Stimulated activated CD4-positive, alpha-beta T cell treated with anti-CD3 and anti-CD28 coated beads, Interleukin-1b, Interleukin-23, amount 100 ng/mL, for 24 hours (primary cell): ENCODE measurements at places on chromosomes 7 and 10.

DNA sequence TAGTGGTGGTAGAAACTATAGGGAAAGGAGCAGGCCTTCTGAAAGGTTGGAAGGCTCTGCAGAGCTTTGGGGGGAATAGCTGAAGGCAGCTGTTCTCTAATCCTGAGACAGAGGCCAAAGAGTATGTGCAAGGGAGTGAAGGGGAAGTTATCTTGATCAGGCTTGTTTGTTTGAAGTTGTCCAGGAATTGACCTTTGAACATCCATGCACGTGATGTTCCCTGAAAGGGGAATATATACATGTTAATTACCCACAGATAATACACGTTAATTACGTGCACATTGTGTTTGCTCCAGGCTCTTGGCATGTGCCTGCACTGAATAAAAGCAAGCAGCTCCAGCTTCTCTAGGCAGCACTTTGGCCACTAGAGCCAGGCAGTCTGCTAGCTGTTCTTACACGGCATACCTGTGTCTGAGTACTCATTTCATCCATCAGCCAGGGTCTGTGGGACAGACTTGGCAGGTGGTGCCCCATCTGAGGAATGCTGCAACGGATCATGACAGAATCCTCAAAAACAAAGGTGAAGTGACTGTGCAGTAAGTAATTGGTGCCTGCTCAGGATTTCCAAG, 18.0 kb upstream of the STARD3NL start:
- DNase-seq = no peak

- no peak for DNase-seq
These were observed 35.2 kb upstream of the RET start for GRCh38 chr10:43041422-43042342.

DNA sequence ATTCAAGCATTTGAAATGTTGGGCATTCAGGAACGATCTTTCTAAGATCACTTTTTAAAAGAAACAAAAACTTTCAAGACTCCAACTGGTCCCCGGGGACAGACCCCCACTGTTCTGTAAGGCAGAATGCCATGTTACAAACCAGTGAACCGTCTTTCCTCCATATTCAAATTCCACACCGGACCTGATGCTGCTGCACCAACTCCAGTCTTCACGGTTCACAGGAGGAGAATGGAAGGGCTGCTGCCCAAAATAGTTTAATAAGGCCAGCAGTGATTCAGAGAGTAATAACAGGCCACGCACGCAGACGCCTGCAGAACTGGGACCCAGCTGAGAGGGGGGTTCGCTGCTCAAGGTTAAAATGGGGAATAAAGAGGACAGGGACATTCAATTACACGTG, 47.2 kb downstream of the OSBPL3 start:
- no peak for DNase-seq

DNA sequence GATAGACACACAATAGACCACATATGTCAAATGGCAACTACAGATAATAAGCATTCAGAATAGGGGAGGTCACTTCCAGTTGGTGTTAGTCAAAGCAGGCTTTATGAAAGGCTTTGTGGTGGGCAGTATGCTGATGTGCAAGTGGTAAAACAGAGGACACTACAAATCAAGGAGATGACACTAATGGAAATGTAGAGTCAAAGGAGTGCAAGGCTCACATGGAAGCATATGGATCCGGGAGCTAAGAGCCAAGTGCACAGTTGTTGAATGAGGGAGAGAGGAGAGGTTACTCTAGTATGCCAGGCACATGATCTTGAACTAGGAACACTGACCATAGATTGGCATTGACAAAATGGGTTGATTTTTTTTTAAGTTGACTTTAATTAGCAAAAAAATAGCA, 62.7 kb downstream of the GRM3 start:
- no peak for DNase-seq

GRCh38 chr7:126656165-126656564, 596.6 kb downstream of the GRM8 start:
- DNase-seq = no peak

GRCh38 chr10:22605168-22605567, 109.2 kb downstream of the PIP4K2A start:
- no peak for DNase-seq

DNA sequence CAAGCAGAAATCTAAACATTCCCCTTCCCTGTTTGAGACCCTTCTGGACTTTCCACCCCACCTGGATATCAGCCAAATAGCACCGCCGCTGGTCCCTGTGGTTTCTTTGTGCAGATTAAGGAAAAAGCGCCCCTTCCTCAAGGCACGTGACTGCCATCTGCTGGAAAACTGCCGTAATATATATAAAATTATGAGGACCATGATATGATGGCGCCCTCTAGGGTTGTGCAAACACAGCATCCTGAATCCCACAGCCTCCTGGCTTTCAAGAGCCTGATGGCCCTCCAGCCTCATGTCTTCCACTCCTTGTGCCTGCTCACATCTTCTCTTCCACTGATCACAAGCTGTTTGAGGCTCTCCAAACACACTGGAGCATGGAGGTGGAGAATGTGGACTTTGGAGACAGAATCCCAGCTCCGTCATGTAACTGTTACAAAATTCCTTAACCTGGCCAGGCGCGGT, 121.3 kb downstream of the MYL10 start:
- DNase-seq = peak; percentile 10

- no peak for DNase-seq
These were observed 405.0 kb downstream of the SEMA3D start for GRCh38 chr7:84781838-84782237.

- DNase-seq = peak; percentile 65
These were observed 91.8 kb downstream of the SPAG6 start for GRCh38 chr10:22436893-22437619.

DNA sequence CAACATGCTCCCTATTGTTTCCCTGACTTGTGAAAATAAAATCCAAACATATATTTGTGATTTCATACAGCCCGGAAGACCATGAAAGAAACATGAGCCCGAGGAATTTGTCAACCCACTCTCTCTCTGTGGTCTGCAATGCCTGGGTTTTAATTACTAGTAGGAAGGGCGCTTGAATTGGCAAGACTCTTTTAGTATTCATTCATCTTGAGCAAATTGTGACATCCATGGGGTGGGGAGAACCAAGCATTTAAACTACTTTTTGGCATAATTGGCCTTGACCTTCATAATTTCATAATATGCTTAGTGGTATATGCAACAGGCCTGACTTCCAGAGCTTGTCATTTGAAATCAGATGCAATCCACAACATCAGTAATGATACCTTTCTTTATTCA, 142.4 kb upstream of the BMPER start:
- DNase-seq = no peak

GRCh38 chr10:97915346-97916131, 65.9 kb downstream of the GOLGA7B start:
- no peak for DNase-seq
